ENCODE measurements at places on chromosomes 3 and 15.

DNA sequence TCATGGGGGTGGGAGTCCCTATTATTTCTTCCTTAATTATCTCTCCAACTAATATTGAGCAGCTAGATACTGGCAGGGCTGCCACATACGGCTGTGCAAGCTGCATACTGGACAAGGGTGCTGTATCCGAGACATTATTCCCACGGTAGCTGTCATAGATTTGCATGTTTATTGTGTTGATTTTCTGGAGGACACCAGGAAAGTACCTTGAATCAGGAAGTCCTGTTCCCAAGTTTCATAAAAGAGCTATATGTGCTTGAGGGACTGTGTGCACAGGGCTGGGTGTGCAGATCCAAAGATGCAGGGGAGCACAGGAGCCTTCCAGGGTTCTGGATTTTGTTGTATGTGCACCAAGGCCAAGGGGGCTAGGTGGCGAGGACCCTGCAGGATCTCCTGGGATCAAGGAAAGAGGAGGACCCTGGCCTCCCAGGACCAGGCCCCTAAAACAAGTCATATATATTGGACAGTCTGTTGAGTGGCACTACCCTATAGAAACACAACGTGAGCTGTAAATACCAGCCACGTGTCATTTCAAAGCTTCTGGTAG, 119.2 kb upstream of the ALDH1A3 start:
- DNase-seq = no peak

DNA sequence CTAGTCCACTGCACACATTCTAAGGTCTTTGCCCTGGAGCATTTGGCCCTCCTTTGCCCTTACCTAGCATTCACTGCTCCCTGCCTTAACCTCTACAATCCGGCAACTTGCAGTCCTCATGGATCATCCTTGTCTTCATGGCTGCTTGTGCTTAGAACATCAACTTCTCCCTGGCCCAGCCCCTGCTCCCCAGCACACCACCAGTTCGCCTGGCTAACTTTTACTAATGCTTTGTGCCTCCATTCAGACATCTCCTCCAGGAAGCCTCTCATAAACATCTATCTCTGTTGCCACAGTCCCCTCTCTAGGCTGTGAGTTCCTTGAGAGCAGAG, 57.1 kb downstream of the AAGAB start:
- no peak for DNase-seq

DNA sequence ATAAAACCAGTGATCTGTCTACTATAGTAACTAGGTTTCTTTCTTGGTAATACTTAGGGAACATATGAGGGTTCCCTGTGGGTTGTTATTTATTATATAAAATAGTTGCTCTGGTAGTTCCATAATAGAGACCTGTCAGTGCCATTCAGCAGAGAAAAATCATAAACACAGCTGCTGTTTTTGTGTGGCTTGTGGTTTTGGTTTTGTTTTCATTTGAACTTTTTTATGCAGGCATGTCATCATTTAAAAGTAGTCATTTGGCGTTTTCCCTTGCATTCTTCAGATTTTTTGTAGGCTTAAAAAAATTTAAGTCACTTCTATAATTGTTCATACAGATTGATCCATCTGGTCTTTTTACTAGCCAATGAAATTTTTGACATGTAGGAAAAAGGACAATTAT, 47.9 kb downstream of the PIK3CA start:
- DNase-seq = no peak

DNA sequence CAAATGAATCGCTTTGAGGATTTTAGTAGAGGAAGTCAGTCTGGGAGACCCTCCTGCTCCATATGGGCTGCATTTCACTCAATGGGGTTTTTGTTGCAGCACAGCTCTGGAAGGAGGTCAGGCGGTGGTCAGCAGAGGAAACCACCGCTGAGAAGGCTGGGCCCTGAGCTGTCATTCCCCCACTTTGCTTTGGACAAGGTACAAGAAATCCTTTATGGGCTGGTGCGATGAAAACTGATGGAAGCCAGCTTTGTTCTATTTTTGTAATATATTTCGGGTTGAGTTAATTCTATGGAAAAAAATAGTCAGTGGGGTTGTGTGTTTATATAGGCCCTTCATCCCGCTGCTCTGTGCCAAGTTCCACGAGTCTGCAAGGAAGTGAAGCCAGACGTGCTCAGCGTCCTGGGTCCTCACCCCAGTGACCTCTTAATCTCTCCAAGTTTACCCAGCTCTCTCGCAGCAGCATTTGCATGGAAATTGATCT, 157.1 kb upstream of the TMC3 start:
- no peak for DNase-seq

GRCh38 chr3:66803721-66804695, 194.1 kb upstream of the KBTBD8 start:
- no peak for DNase-seq

- no peak for DNase-seq
Observed at GRCh38 chr15:82122746-82123400, 77.1 kb upstream of the MEX3B start.
